ENCODE measurements at places on chromosomes 5 and 9. TPM values are rescaled to one million over a fixed set of nuclear protein-coding genes. Genes with fewer than 3 reads are reported as not detected.

PCDHGA9 gene
- 6.2 TPM for total RNA-seq

SARDH gene
- total RNA-seq: 11.9 TPM

BTNL3 gene
- not detected for total RNA-seq

C5orf52 gene
- not detected for total RNA-seq

IL17B gene
- total RNA-seq: 0.72 TPM

PRUNE2 gene
- 0.72 TPM for total RNA-seq

SPINK4 gene
- total RNA-seq: 1.8 TPM

PCDHA1 gene
- total RNA-seq: not detected

INSL4 gene
- total RNA-seq: not detected

TMEM215 gene
- total RNA-seq: not detected

SPARC gene
- 1,594 TPM for total RNA-seq

SPATA31C1 gene
- not detected for total RNA-seq

SPATA31E1 gene
- total RNA-seq: not detected

LRRC19 gene
- not detected for total RNA-seq

CDH9 gene
- total RNA-seq: not detected

GFPT2 gene
- total RNA-seq: 169 TPM

MSMP gene
- not detected for total RNA-seq

CCL19 gene
- total RNA-seq: not detected

GIN1 gene
- 4.2 TPM for total RNA-seq

PDCD1LG2 gene
- total RNA-seq: 16.0 TPM
